ENCODE measurements at places on chromosomes 1 and 21.

GRCh38 chr1:155884031-155884960, 24.9 kb downstream of the SYT11 start:
- no peak for DNase-seq

GRCh38 chr21:45299864-45300785, 12.4 kb upstream of the POFUT2 start:
- no peak for DNase-seq

GRCh38 chr1:20386323-20387081, 95.8 kb downstream of the VWA5B1 start:
- DNase-seq, result no peak

- DNase-seq, result no peak
Measured at GRCh38 chr21:15108801-15109200, 44.0 kb upstream of the NRIP1 start.

DNA sequence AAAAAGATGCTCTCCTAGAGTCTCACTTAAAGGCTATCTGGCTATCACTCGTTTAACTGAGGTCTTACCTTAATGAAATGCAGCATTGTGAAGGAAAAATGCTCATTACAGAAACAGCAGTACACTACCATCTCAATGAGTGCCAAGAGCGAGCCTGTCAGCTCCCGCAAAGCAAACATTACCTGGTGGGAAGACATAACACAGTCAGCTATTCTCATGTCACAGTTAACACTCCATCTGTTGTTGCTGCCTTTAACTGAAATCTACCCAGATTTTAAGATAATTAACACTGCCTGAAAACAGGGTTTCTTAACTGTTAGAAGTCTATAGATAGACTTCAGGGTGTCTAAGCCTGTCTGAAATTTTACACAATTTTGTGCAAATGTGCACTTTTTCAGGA, 39.1 kb downstream of the PCSK9 start:
- no peak for DNase-seq

Measured in CD4-positive, CD25-positive, alpha-beta regulatory T cell (primary cell).